ENCODE measurements at places on chromosomes 3 and 15.
A peak's percentile ranks its signal among the peaks of the same experiment; 100 is the strongest.

DNA sequence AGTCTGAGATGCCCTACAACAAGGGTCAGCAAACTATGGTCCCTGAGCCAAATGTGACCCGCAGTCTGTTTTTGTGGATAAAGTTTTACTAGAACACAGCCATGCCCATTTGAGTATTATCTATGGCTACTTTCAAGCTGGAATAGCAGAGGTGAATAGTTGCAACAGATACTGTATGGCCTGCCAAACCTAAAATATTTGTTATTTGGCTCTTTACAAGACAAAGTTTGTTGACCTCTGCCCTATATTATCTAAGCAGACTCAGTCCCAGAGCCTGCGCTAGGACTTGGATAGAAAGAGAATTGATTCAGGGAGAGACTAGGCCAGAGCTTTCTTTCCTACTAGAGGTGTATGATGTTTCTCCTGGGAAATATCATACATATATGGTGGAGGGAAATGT is 81.7 kb upstream of the NMNAT3 start:
- no peak for DNase-seq

DNA sequence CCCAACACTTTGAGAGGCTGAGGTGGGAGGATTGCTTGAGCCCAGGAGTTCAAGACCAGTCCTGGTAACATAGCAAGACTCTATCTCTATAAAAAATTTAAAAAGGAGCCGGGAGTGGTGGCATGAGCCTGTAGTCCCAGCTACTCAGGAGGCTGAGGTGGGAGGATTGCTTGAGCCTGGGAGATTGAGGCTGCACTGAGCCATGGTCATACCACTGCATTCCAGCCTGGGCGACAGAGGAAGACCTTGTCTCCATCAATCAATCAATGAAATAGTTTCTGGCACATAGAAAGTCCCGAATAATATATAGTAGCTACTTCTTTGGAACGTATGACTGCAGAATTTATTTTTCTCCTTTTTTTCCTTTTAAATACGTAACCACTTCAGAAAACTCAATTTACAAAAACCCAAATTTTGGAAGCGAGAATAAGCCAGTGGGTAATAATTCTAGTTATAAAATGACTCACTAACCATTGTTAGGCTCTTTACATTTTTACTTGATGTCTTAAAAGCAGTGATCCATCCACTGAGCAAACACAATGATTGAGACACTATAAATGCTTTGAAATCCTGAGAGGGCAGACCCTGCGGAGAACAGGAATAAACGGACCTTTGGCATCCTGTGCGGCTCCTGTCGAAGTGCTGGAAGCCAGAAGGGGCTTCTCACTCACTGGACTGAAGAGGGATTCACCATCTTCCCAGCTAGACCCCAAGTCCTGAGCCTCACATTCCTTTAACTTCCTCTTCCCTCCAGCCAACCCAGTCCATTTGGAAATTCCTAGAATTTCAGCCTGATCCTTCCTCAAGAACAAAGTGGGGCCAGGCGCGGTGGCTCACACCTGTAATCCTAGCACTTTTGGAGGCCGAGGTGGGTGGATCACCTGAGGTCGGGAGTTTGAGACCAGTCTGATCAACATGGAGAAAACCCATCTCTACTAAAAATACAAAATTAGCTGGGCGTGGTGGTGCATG is 68.4 kb upstream of the MFGE8 start:
- no peak for DNase-seq

DNA sequence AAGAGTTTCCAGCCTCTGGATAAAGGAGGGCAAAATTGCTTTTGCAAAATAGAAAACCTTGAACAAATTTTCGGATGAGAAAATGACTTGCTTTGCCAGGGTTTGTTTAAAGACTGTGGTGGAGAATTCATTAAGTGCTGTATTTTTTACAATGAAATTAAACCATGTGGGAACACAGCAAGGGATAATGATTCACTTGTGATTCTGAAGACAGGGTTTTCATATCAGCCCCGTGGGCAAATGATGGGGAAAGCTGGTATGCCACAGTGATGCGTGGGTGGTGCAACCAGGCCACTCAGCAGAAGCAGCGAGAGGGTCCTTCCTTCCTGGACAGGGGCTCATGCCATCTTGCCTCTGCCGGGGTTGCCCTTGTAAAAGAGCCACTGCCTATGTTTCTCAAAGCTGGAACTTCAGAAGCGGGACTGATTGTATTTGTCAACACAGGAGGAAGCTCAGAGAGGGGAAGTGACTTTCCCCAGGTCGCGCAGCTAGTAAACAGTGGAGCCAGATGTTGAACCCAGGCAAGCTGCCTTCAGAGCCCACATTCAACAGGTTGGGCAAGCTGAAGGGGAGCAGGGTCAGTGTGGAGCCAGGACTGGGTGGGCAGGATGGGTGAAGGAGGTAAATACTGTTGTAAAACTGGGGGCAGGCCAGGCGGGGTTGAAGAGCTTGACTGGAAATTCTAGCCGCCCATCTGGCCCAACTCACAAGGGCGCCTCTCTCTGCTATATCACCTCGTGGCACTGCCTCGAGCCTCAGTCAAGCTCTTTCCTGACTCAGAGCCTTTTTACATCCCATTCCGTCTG is 79.1 kb downstream of the TOP2B start:
- no peak for DNase-seq

- DNase-seq: no peak
These were observed 27.0 kb downstream of the MB21D2 start for GRCh38 chr3:192890347-192891335.

DNA sequence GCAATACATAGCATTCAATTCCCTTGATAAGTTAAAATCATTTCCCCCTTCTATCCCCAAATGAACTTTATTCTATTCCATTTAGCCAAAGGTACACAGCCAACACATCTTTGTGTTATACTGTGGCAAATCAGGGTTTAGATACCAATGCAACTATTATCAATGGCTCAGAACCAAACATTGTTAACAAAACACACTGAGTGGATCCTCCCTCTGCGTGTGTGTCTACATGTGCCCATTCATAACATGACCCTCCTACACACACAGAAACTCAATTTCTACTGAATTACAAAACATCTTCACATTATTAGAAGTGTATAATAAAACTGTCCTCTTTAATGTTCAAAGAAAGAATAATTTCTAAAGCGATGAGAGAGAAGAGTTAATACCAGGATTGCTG is 1.3 kb downstream of the TTBK2 start:
- no peak for DNase-seq

DNA sequence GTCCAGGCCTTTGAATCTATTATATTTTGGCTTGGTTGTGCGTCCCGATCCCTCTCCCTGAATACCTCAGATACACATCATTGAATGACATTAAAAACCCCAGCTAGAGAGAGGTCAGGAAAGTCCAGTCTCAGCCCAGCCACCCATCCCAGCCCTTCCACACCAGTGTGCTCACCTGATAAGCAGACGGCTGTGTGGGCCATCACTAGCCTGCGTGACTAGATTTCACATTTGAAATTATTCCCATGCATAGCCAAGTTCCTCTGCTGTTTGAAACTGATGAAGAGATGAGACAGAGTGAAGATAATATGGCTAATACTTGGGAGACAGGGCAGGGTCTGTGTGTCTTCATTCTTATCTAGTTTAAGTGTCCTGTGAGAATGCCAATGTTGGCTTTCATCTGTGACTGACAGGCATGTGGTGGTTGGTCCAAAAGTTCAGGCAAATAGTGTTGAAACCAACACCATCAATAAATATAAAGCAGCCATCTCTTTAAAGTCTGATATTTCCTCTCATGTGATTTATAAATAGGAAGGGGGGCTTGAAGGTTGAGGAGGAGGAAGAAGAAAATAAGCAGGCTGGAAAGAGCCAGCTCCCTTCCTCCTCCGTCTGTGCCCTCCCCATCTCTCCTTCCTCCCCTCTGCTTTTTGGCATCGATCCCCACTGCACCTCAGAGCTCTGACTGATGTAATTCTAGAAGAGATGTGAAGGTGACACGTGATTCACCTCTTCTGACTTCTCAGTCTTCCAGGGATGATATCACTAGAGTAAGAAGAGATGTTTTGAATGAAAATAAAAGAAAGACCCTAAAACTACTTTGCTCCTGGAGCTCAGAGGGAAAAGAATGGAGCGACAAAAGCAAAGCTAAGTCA is 5.1 kb downstream of the FAM43A start:
- DNase-seq: no peak

DNA sequence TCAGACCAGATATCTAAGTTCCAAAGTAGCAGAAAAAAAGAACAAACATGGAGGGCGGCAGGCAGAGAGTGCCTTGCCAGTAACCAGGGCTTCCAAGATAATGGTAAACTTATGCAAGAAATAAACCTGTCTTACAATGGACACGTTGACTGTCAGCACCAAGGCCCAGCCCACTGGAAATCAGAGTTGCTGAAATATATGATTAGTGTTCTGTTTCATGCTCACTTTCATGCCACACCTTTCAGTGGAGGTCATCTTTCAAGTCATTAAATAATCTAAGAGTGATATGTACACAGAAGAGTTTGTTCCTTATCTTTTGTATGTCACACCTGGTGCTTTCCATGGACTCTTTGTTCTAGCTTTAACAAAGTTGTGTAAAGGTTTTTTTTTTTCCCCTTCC is 358.1 kb downstream of the MECOM start:
- no peak for DNase-seq

DNA sequence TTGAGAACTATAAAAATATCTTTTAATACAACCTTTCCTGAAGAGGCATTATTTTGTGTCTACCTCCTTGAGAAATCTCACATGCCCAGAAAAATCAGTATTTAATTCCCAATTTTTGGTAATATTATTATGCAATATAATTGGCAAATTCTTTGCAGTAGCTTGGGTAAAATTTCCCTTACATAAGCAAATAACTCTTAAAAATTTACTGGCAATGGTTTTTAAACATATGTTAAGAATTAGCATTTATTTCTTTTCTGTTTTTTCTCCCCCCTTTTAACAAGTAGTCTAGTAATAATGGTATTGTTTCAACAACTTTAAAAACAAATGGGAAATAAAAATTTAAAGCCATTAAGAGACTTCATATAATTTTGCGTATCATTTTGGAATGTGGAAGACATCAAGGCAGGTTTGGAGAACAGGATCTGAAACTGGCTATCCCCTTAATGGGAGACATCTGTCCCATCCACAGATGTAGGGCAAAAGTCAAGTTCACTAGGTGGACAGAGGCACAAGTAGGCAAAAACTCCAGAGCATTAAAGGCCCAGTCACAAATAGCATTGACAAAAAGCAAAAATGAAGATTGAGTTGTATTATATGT is 89.6 kb upstream of the AADACL2 start:
- DNase-seq: no peak

- DNase-seq: no peak
These were observed 999 bp downstream of the SQOR start for GRCh38 chr15:45635763-45636292.

DNA sequence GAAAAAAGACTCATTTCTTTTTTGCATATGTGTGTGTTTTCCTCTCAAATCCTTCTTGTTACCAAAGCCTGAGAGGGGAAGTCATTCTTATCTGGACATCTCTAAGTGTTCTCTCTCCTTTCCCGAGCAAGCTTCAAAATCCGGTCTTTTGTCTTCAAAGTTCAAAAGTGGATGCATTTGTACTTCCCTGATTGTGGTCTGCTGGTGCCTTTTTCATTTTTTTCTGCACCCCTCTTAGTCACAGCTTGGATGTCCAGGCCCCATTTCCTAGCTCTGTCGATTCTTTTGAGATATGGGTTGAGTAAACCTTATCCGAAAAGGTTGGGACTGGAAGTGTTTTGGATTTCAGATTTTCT is 34.8 kb downstream of the EHD4 start:
- DNase-seq: no peak

GRCh38 chr3:25306705-25307104 is 121.4 kb upstream of the RARB start:
- no peak for DNase-seq

DNA sequence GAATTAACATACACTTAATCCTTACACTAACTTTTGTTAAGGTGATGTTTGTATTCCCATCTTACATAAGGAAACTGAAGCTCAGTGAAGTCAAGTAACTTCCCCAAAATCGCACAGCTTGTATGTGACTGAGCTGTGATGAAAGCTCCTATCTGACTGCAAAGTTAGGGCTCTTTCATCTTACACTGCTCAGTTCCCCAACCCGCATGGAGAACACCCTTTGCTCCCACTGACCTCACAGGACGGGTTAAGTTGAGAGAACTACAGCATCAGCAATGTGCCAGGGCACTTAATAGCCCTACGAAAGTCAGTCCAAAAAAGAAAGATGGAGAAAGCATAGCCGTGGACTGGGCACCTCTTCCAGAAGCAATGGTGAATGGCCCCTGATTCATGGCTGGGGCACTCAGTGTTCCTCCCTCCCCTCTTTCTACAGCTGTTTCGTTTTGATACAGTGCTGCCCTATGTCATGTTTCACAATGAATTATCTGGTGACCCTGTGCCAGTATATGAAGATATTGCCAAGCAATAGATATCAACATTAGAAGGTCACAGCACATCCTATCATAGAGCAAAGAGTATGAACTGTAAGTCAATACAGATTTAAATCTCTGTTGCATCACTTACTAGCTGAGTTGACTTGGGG is 38.0 kb downstream of the CADPS start:
- DNase-seq: no peak

DNA sequence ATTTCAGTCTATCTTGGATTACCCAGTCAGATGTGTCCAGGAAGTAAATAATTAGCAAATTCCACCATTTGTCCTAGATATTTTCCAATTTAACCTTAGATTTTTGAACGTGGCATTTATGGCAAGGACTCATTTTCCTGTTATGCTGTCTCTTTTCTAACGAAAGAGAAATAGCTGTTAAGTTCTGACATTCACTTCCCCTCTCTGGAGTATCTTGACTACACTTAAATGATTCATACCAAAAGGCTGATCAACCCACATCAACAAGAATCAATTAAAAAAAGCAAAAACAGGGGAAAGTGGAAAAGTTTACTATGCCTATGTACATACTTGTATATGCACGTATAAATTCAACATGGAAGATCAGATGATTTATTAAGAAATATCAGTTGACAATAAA is 149.9 kb downstream of the FRMD5 start:
- DNase-seq: no peak

GRCh38 chr3:64294771-64295170 is 69.5 kb upstream of the PRICKLE2 start:
- no peak for DNase-seq

DNA sequence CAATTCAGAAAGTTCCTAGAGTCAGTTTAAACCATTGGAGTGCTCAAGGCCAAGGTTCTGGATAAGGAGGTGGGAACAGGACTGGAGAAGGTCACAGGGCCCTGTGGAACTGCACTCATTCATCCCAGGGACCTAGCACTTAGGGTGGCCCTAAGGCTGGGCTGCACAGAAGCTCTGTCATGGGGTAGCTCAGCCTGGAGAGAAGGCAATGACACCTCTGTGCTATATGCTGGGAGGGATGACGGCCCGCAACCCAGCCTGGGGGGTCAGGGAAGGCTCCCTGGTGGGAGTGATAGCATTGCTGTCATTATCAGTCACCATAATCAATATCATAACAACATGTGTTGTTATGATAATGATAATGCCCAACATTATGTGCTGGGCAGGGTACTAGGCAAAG is 13.4 kb downstream of the RBP1 start:
- DNase-seq: no peak

GRCh38 chr3:78497021-78497420 is 1270.8 kb downstream of the ROBO1 start:
- no peak for DNase-seq

GRCh38 chr15:45634432-45635190 is at the start of gene SQOR:
Gene SQOR (plus strand): TSS chr15:45635029. CDS start chr15:45658924, 23,895 bp downstream.
- peak; percentile 92 for DNase-seq
